ENCODE measurements at places on chromosomes 5 and 9. TPM values are rescaled to one million over a fixed set of nuclear protein-coding genes. Genes with fewer than 3 reads are reported as not detected.

GRCh38 chr5:93566091-93566490 is 14.9 kb downstream of the NR2F1-AS1 start:
- H3K27ac ChIP-seq = no peak overlapping the region
- peaks cover 22% of the 10 kb centered on the region for H3K27me3 ChIP-seq
- H3K4me1 ChIP-seq = peaks cover 11% of the 10 kb centered on the region
- H3K36me3 ChIP-seq = no peaks in the 10 kb centered on the region
- DNase-seq = no peak

GRCh38 chr5:139863855-139864558 is 68.4 kb downstream of the PSD2 start:
- H3K36me3 ChIP-seq = no peaks in the 10 kb centered on the region
- H3K4me1 ChIP-seq = peaks cover 13% of the 10 kb centered on the region
- H3K27me3 ChIP-seq = peaks cover 5% of the 10 kb centered on the region

GRCh38 chr9:70883963-70884793 is 237.2 kb downstream of the TRPM3 start:
- DNase-seq = no peak
- H3K4me1 ChIP-seq = no peaks in the 10 kb centered on the region
- H3K4me3 ChIP-seq = no peak overlapping the region
- H3K27me3 ChIP-seq = no peaks in the 10 kb centered on the region
- no peaks in the 10 kb centered on the region for H3K36me3 ChIP-seq

- H3K27me3 ChIP-seq = peaks cover 3% of the 10 kb centered on the region
- DNase-seq = no peak
- no peaks in the 10 kb centered on the region for H3K36me3 ChIP-seq
- H3K27ac ChIP-seq = no peak overlapping the region
Observed at GRCh38 chr5:134502259-134502658, 23.2 kb upstream of the JADE2 start.

DNA sequence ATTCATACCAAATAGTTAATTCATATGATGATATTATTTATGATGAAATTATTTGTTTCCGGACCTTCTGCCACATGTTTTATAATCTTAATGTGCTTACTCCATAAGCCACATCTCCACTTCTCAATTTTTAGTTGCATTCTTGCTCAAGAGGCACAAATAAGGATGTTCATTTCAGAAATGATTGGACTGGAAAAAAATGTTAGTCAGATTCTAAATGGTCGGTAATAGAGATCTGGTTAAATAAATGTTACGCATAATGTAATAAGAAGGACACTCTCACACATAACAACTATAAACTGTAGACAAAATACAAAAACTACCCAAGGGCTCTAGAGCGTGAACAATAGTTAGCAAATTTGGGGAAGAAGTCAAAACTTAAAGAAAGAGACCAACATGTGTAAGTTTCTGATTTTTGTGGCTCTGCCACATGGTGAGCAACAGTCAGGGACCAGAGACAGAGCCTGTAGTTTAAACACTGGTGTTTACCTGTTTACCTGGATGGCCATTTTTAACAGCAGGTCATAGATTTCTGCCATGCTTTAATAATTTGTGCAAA is 554.3 kb upstream of the CLINT1 start:
- H3K4me3 ChIP-seq = no peak overlapping the region
- peaks cover 2% of the 10 kb centered on the region for H3K4me1 ChIP-seq
- H3K27me3 ChIP-seq = no peaks in the 10 kb centered on the region
- no peaks in the 10 kb centered on the region for H3K36me3 ChIP-seq

- H3K36me3 ChIP-seq = no peaks in the 10 kb centered on the region
- no peaks in the 10 kb centered on the region for H3K4me1 ChIP-seq
- H3K27ac ChIP-seq = no peak overlapping the region
- no peaks in the 10 kb centered on the region for H3K27me3 ChIP-seq
- no peak for DNase-seq
- no peak overlapping the region for H3K4me3 ChIP-seq
Observed at GRCh38 chr5:164735334-164735733, 1229.9 kb downstream of the MAT2B start.

DNA sequence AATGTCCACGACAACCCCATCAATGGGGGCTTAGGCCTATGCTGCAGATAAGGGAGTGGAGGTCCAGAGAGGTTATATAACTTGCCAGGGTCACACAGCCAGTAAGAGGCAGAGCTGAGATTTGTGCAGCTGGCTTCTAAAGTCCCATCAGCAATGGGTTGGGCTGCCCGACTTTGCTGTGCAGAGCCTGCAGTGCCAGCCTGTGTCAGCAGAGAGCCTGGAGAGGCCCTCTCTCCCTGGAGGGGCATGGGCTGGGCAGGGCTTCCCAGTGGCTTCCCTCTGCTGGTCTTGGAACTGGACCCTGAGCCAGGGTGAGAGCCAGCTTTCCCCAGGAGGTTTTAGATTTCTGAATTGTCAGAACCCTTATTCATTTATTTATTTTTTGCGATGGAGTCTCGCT is 77.2 kb upstream of the RAPGEF1 start:
- H3K4me3 ChIP-seq = no peak overlapping the region
- no peak for DNase-seq
- no peak overlapping the region for H3K27ac ChIP-seq
- H3K27me3 ChIP-seq = peaks cover 41% of the 10 kb centered on the region

- no peaks in the 10 kb centered on the region for H3K27me3 ChIP-seq
- H3K27ac ChIP-seq = no peak overlapping the region
- peaks cover 13% of the 10 kb centered on the region for H3K36me3 ChIP-seq
- no peak overlapping the region for H3K4me3 ChIP-seq
Observed at GRCh38 chr5:128350705-128351104, 187.3 kb downstream of the FBN2 start.

- H3K4me3 ChIP-seq = no peak overlapping the region
- H3K27me3 ChIP-seq = no peaks in the 10 kb centered on the region
- peaks cover 5% of the 10 kb centered on the region for H3K4me1 ChIP-seq
- no peak overlapping the region for H3K27ac ChIP-seq
- H3K36me3 ChIP-seq = peaks cover 29% of the 10 kb centered on the region
- DNase-seq = no peak
Observed at GRCh38 chr5:1515921-1516571, 7.7 kb downstream of the LPCAT1 start.

DNA sequence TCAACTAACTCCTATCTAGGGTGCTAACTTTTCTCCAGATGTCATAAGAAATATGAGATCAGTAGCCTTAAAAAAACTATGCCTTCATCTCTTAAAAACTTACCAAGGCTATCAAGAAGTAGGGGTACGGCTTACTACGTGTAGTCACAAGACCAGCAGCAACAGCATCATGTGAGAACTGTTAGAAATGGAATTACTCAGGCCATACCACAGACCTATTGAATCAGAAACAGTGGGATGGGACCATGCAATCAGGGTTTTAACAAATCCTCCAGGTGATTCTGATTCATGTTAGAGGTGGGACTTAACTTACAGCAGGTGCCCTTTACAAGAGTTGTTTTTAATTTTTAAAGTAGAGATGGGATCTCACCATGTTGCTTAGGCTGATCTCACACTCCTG is 4.6 kb downstream of the IFNE start:
- H3K27me3 ChIP-seq = no peaks in the 10 kb centered on the region
- no peak overlapping the region for H3K27ac ChIP-seq
- H3K4me3 ChIP-seq = no peak overlapping the region
- H3K4me1 ChIP-seq = no peaks in the 10 kb centered on the region

GRCh38 chr9:3884736-3885135 is 358.9 kb upstream of the RFX3 start:
- H3K4me3 ChIP-seq = no peak overlapping the region
- H3K36me3 ChIP-seq = no peaks in the 10 kb centered on the region
- DNase-seq = peak; percentile 30
- H3K27me3 ChIP-seq = no peaks in the 10 kb centered on the region
- peaks cover 9% of the 10 kb centered on the region for H3K4me1 ChIP-seq
- H3K27ac ChIP-seq = no peak overlapping the region

GRCh38 chr5:151196556-151197290 is 27.2 kb downstream of the CCDC69 start:
- H3K27ac ChIP-seq = no peak overlapping the region
- no peaks in the 10 kb centered on the region for H3K4me1 ChIP-seq
- H3K27me3 ChIP-seq = no peaks in the 10 kb centered on the region
- peak; percentile 23 for DNase-seq
- H3K4me3 ChIP-seq = no peak overlapping the region

GRCh38 chr5:103223031-103223955 is 35.3 kb upstream of the MACIR start:
- no peak for DNase-seq
- H3K4me1 ChIP-seq = no peaks in the 10 kb centered on the region
- no peaks in the 10 kb centered on the region for H3K36me3 ChIP-seq
- no peak overlapping the region for H3K4me3 ChIP-seq

DNA sequence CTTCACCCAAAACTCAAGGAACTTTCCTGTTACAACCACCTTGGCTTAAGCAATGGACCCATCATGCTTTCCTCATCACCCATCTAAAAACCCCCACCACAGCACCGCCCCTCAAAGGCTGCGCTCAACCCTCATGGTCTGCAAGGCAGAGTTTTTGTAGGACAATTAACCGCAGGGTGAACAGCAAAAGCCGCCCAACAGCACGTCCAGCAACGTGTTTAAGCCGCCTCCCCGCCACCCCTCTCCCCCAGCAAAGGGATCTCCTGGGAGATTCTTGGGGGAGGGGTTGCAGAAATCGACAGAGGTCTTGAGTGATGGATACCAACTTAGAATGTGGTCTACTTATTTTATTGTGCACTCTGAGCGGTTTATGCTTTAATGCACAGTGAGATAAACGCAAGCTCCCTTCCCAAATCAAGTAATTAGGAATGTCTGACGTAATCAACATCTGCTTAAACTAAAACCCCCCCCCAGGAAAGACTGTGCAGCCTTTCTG is 1.9 kb downstream of the ROR2 start:
- no peak overlapping the region for H3K27ac ChIP-seq
- H3K27me3 ChIP-seq = peaks cover 65% of the 10 kb centered on the region
- DNase-seq = peak; percentile 34
- peak overlapping the region; percentile 51 for H3K4me3 ChIP-seq
- peaks cover 23% of the 10 kb centered on the region for H3K4me1 ChIP-seq
- no peaks in the 10 kb centered on the region for H3K36me3 ChIP-seq

CXCL14 gene
- 39.0 TPM for polyA plus RNA-seq

C5 gene
- polyA plus RNA-seq = 6.5 TPM

CHD1 gene
- polyA plus RNA-seq = 24.8 TPM

SEMA5A gene
- polyA plus RNA-seq = 30.9 TPM

DCTN3 gene
- 69.0 TPM for polyA plus RNA-seq

GPX3 gene
- 91.7 TPM for polyA plus RNA-seq

LECT2 gene
- 0.35 TPM for polyA plus RNA-seq
